ENCODE measurements at places on chromosomes 7 and 10.

- no peak for DNase-seq
Measured at GRCh38 chr7:99372275-99373090, 2.0 kb upstream of the ARPC1B start.

GRCh38 chr7:100556541-100556940 lies 17.2 kb downstream of the SAP25 start:
- no peak for DNase-seq

- DNase-seq: no peak
Measured at GRCh38 chr10:7397049-7398035, 13.5 kb downstream of the SFMBT2 start.

- peak; percentile 63 for DNase-seq
Measured at GRCh38 chr10:75403939-75404814, 2.6 kb upstream of the ZNF503 start.

- no peak for DNase-seq
Measured at GRCh38 chr10:116688241-116688711, 54.1 kb downstream of the HSPA12A start.

DNA sequence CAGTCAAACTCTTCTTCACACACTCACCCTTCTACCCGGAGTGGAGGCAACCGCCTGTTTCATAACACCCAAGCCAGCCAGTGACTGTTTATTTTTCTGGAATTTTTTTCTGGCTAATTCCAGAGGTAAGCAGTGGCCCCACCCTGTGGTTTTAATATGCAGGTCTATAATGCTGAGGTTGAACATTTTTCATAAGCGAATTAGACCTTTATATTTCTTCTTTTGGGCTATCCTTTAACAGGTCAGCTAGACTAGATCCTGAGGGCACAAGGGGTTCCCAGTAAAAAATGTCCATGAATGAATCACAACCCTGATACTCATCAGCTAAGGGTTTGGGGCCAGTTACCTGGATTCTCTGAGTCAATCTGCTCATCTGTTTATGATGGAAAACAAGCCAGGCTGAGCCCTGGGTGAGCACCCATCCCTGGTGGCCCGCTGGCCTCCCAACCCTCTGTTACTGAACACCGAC lies 76.2 kb downstream of the GRB10 start:
- no peak for DNase-seq

GRCh38 chr10:60343254-60343653 lies 46.4 kb downstream of the ANK3 start:
- DNase-seq: no peak

DNA sequence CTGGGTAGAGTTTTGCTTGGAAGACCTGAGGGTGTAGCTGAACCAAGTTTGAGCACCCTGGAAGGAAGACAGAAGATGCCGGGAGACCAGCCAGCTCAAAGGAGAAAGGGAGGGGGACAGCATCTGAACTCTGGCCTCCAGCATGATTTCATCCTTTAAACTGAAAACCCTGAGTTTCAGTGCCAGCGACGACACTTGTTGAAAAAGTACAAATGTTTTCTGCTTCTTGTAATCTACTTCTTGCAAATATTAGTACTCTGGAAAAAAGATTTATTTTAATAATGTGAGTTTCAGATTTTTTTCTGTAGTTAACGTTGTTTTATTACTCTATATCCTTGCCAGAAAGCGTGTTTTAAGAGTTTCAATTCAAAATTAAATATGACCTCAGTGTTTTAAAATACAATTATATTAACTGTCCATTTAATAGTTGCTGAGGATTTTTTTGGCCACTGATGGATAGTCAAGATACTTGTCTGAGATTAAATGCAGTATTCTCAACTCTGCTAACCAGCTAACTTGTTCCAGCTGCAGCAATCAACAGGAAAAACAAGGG lies 227.7 kb downstream of the MGMT start:
- DNase-seq: no peak

DNA sequence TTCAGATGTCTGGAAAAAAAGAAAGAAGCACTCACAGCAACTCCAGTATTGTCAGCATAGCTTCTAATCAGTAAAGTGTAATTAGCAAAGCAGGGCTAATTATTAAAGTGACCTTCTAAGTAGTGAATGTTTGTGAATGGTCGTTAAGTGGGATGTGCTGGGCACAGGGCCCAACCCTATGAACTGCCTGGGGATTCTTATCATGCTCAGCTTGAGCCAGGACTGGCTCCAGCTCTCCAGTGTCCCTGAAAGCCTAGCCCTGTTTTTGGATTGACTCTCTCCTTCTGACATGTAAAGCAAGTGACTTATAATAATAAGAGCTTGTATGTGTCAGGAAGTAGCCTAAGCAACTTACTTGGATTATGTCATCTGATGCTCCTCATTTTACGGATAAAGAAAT lies 9.5 kb upstream of the TBX20 start:
- no peak for DNase-seq

GRCh38 chr7:127916735-127917134 lies 114.5 kb downstream of the LRRC4 start:
- DNase-seq: no peak

DNA sequence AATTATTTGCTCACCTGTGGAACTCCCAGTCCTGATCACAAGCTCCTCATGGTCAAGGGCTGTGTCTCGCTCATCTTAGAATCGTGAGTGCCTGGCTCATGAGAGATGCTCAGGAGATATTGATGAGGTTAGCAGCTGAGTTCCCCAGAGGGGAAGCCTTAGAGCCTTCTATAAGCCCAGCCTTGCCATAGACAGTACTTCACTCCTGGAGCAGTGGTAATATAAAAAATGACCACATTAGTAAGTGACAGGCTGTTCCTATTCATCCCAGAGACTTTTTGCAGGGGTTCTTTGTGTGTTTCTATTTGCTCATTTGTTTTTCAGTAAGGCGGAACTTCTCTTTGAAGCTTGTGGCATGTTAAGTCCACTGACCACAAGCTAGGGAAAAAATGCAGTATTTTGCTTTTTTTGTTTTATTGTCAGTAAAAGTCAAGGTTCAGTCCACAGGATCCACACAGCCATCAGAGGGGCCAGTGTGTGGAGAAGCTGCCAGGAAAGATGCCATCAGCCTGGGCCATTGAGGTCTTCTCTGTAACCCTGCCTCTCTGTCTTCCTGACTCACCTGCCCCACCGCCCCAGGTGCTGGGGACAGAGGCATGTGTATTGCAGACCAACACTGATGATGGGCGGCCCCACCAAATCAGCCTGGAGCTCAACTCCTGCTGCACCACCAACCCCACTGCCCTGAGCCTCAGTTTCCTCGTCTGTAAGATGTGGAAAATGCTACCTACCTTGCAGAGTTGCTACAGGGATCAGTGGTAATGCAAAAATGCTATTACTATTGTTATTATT lies 36.4 kb upstream of the JCAD start:
- DNase-seq: no peak

DNA sequence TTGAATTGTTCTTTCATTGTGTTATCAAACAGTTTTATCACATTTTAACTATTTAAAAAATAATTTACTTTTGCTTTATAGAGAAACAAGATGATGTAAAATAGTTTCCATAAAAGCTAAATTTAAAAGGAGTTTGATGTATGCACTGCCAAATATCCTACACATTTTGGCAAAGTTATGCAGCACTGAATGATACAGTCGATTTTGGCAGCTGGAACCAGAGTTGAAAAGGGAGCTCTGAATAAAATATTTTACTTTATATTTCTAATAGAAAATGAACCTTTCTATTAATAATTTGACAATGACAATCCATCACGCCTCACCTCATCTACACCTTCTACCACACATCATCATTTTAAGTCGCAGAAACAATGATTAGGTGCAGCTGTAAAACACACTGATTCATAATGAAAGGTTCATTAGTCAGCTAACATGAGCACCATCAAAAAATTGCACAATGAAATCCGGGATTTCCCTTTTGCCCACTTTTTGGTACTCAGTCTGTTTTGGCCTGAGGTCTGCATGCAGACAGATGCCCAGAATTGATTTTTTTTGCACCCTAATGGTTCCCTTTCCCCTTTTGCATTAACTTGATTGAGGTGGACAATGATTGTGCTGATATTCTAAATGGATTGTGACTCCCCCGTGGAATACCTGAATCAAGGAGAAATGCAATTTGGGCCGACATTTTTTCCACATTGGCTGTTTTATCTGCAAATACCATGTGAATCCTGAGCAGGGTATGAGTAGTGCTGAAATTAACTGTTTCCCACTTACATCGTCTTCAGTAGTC lies 105.8 kb downstream of the THSD7A start:
- DNase-seq: peak; percentile 35

Measured in RKO (cell line).